ENCODE measurements at places on chromosomes 11 and 22.

DNA sequence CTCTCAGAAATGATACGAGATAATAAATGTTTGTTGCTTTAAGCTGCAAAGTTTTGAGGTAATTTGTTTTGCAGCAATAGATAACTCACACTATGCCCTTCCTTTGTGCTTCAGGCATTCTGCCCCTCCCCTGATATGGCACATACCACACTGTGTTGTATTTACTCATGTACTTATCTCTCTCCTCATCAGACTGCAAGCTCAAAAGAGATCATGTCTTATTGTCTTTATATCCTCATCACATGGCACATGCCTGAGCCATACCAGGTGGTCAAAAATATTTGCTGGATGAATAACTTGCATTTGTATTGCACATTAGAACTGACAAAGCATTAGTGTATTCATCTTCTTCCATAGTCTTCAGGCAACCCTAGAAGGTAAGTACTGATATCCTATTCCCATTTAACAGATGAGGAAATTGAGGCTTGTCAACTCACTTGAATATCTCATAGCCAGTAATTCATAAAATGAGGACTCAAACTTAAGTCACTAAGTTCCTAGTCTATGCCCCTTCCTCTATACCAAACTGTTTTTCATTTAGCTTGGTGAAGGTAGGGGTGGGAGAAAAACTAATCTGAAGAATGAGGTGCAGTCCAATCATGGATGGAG, 83.9 kb upstream of the EED start:
- DNase-seq: no peak

DNA sequence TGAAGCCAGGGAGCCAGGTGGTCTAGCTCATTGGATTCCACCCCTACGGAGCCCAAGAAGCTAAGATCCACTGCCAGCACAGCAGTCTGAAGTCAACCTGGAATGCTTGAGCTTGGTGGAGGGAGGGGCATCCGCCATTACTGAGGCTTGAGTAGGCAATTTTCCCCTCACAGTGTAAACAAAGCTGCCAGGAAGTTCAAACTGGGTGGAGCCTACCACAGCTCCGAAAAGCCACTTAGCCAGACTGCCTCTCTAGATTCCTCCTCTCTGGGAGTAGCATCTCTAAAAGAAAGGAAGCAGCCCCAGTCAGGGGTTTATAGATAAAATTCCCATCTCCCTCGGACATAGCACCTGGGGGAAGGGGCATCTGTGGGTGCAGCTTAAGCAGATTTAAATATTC, 620.3 kb downstream of the NELL1 start:
- DNase-seq: no peak

GRCh38 chr22:24319451-24319850, 48.8 kb downstream of the SPECC1L start:
- DNase-seq: no peak

- DNase-seq: no peak
These were observed 360.9 kb upstream of the NARS2 start for GRCh38 chr11:78935398-78936068.

DNA sequence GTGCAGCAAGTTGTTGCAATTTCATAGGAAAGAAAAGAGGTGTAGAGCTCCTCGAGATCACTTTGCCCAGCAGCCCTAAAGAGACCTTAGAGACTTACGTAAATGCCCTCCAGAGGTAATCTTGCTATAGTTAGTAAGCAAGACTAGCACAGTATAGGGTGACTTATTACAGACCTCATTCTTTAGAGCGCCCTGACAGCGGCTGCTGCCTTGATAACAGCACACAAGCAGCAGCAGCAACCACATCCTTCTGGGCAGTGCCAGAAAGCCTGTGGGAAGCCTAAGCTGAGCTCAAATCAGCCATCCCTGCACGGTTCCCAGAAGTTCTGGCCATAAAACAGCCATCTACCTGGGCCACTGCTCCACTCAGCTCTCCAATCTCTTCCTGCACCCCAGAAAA, 22.6 kb upstream of the OR56B1 start:
- no peak for DNase-seq

DNA sequence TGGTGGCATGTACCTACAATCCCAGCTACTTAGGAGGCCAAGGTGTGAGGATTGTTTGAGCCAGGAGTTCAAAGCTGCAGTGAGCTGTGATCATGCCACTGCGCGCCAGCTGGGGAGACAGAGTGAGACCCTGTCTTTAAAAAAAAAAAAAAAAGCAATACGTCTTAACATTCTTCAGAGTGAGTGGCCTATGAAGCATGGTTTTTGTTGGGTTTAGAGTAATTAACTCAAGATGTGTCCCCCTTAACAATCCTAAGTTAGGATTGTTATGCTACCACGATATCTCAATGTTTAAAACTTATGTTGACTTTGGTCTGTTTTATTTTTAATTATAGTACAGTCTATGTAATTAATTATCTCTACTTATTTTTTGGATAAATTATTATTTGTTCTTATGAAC, 156.1 kb downstream of the HIPK3 start:
- no peak for DNase-seq

DNA sequence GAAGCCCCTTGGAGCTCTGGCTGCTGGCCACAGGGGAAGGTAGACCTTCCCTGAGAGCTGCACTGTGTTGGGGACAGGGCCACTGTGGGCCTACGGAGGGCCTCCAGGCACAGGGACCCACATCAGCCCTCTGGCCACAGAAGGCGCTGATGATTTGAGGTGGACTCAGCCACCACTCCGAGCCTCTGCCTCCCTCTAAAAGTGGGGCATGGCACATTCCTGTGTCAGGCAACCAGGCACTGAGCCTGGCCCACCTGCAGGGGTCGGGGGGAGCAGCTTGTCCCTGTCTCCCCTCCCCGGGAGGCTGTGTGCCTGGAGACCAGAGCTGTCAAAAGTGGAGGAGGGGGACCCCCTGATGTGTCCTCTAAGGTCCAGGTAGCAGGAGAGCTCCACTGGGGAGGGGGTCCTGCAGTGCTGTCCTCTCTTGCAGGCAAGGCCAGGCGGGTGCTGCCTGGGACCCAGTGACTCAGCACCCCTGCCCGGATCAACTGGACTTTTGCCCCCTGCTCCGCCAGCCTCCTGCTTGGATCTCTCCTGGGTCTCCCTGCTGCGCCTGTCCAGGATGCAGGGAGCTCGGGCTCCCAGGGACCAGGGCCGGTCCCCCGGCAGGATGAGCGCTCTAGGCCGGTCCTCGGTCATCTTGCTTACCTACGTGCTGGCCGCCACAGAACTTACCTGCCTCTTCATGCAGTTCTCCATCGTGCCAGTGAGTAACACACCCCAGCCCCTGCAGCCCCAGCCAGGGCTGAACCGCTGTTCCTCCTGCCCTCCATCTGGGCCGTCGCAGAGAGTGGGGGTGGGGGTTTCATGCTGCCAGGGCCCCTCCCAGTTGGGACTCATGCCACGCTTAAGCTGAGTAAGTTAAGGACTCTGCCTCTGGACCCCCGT, 17.5 kb upstream of the CDKN1C start:
- no peak for DNase-seq

DNA sequence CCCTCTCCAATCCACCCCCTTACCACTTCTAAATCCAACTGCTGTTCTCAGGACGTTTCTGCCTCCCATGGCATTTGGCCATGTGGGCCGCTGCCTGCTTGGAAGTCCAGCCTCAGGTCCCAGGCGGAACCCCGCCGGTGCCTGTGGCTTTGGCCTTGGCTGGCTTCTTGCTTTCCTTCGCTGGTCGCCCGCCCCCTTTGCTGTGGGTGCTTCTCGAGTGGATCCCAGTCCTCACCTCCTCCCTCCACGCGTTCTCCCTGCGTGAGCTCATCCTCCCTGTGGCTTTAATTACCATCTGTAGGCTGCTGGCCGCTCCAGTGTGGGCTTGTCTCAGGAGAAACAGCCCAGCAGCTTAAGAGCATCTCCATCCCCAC, 111.7 kb downstream of the NECTIN1 start:
- no peak for DNase-seq

DNA sequence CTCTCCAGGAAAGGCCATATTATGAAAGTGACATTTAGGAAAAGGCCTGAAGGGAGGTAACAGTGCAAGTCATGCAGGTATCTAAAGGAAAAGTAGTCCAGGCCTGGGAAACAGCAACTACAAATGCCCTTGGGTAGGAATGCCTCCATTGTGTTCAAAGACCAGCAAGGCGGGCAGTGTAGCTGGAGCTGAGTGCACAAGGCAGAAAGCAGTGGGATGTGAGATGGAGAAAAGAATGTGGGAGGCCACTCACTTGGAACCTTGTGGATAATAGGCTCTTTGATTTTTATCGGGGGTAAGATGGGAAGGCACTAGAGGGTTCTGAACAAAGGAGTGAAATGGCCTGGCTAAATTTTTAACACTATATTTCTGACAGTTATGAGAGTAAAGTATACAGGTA, 188.6 kb downstream of the PGR start:
- DNase-seq: no peak

GRCh38 chr11:933142-933851, 7.6 kb downstream of the AP2A2 start:
- no peak for DNase-seq

DNA sequence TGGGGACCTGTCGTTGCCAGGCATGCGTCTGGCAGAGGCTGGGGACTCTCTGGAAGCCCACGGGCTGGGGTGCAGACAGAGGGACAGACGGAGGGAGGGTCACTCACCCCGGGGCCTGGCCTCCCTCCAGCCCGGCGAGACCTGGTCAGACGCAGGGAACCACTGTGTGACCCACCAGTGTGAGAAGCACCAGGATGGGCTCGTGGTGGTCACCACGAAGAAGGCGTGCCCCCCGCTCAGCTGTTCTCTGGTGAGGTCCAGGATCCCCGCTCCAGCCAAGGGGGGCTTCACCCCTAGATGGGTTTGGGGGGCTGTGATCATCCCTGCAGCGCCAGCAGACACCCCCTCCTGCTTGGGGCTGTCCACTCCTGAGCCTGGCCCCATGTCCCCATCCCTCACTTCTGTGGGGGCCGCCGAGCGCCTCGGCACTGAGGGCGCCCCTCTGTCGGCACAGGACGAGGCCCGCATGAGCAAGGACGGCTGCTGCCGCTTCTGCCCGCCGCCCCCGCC, 23.6 kb upstream of the MUC5B start:
- DNase-seq: no peak

Data from D721Med (cell line).